ENCODE measurements at places on chromosomes 7 and 10. TPM values are rescaled to one million over a fixed set of nuclear protein-coding genes. Genes with fewer than 3 reads are reported as not detected.

CABCOCO1 gene
- 0.58 TPM for total RNA-seq

INSYN2A gene
- not detected for total RNA-seq

CYP2C19 gene
- total RNA-seq: not detected

NKX1-2 gene
- total RNA-seq: 0.06 TPM

ADIRF gene
- not detected for total RNA-seq

MTURN gene
- total RNA-seq: 8.5 TPM

FGFR2 gene
- 279 TPM for total RNA-seq

ASAH2 gene
- 0.20 TPM for total RNA-seq

DHX32 gene
- total RNA-seq: 46.3 TPM

THSD7A gene
- total RNA-seq: not detected

ERVW-1 gene
- not detected for total RNA-seq

GDF2 gene
- not detected for total RNA-seq

HOXA7 gene
- total RNA-seq: 7.1 TPM

CPA2 gene
- not detected for total RNA-seq

CTAGE6 gene
- not detected for total RNA-seq

OR6V1 gene
- not detected for total RNA-seq

CYP3A7 gene
- total RNA-seq: not detected

PRR15 gene
- total RNA-seq: not detected

CCL24 gene
- not detected for total RNA-seq

TRPV5 gene
- total RNA-seq: not detected

Data from G401 (cell line).